Lung microvascular endothelial cell (primary cell): ENCODE measurements at places on chromosomes 3 and 15.

- no peak for DNase-seq
Measured at GRCh38 chr15:38671006-38671387, 106.4 kb upstream of the RASGRP1 start.

- no peak for DNase-seq
Measured at GRCh38 chr3:43612419-43612818, 9.4 kb downstream of the ANO10 start.

- peak; percentile 57 for DNase-seq
Measured at GRCh38 chr3:52848617-52849016, 13.8 kb upstream of the MUSTN1 start.

GRCh38 chr15:51750792-51751696, at the start of gene TMOD2:
TSS of gene TMOD2 (plus strand) at chr15:51751597. CDS start at chr15:51766442, 14,845 bp downstream.
- DNase-seq: peak; percentile 54

GRCh38 chr15:84669726-84670125, 11.7 kb upstream of the NMB start:
- no peak for DNase-seq

GRCh38 chr3:13379201-13379830, 40.8 kb downstream of the NUP210 start:
- no peak for DNase-seq

DNA sequence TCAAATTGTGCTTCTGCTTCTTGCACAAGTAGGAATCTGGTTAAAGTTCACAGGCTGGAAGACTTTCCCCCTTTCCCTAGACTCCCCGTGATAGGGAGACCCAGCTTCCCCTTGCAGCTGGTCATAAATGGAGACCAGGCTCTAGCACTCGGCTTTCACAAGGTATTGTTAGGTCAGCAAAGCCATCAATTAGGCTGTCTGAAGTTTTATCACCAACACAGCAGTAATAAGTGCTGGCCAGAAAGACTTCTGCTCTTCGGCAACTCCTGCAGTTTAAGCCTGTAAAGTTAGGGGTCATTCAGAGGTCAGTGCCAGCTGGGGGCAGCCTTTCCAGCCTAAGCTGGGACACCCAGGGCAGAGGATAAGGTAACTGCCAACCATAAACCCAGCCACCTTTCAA, 203.4 kb downstream of the MEIS2 start:
- no peak for DNase-seq

DNA sequence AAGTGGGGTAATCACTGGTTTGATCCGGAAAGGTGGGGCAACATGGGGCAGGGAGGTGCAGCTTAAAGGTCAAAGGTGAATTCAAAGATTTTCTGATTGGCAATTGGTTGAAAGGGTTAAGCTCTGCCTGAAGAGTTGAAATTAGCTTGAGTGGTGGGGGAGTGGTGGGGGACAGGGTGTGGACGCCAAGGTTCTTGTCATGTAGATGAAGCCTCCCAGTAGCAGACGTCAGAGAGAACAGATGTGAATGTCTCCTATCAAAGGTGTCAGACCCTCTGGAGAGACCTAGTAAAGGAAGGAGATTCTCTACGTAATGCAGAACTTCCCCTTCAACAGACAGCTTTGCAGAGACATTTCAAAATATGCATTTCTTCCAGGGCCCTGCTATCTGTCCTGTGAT, 62.8 kb downstream of the ABCC5 start:
- DNase-seq: no peak
